T-helper 1 cell (primary cell): ENCODE measurements at places on chromosomes 11 and 22.

DNA sequence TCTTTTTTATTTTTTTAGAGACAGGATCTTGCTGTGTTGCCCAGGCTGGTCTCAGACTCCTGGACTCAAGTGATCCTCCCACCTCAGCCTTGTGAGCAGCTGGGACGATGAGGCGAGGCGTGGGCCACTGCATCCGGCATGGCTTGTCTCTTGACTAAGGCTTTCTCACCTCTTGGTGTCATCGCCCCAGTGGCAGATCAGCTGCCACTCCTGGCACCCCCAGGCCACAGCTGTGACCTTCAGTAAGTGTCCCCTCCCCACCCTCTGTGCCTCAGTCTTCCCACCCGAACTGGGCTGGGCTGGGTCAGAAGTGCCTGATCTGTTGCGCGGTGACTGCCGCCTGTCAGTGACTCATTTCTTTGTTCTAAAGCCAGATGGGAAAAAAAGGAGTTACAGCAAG, 3.6 kb downstream of the SYNGR1 start:
- no peak for DNase-seq

DNA sequence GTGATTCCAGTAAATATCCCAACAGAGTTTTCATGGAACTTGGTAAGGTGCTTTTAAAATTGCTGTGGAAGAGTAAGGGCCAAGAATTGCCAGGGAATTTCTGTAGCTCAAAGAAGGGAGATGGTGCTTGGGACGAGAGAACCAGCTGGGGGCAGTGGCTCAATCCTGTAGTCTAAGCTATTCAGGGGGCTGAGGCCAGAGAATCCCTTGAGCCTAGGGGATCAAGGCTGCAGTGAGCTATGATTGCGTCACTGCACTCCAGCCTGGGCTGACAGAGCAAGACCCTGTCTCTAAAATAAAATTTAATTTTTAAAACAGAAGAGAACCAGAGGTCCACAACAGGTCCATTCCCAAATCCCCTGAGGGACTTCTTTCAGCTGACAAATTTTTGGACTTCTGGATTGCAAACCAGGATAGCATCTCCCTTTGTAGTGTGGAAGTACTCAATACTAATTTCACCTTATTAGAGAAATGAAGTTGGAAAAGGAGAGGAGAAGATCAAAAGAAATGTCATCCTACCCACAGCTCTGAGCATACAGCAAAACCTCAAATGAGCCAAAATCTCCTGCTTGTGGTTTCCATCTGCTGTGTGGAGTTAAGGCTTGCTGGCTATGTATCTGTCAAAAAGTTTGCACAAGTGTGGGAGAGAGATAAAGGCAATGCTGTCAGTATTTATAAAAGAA, 59.2 kb upstream of the CLPB start:
- no peak for DNase-seq

DNA sequence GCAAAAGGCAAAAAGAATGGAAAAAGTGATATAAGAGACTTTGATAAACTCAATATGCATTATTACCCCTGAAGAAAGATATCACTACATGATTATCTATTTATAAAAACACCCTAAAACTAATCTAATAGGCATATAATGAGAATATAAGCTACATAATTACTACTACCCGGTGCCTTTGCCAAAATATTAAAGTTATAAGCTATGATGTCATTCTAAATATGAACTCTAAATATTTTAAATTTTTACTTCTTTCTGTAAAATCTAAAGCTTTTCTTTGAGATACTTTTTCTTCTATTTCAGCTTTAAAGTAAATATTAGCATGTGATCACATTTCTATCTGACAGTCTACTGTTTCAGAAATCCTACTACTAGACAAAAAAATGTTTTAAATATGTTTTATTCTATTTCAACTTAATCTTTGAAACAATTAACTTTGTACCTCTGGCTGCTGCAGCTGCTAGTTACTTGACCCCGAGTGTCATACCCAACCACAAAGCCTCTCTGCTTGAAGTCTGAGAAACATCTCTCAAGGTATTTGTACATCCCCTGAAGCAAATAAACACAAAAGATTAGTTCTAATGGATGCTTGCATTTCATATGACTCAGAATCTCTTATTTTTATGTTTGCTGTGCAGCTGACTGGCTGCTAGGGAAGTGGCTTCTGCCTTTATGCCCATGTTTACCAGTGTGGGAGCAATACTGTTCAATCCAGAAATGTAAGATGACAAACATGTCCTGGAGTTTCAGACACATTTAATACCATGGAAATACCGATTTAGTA, 26.8 kb downstream of the PGM2L1 start:
- no peak for DNase-seq

GRCh38 chr11:44243595-44244343, 66.2 kb downstream of the ALX4 start:
- DNase-seq: no peak

DNA sequence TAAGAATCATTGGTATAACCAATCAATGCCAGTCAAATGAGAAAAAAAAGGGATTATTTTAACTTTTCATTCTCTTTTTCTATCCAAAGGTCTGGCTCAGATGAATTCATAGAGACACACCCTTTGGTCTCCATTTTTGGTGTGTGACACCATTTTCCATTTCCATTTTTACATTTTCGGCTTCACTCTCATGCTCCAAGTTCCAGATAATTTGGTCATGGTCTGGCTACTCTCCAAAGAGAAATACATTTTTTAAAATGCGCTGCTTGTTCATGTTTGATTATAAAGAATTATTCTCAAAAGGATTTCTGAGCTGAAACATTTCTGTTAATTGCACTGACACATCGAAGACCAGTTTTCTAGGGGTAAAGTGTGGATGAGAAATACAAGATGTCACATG, 51.6 kb upstream of the FIBIN start:
- DNase-seq: no peak

DNA sequence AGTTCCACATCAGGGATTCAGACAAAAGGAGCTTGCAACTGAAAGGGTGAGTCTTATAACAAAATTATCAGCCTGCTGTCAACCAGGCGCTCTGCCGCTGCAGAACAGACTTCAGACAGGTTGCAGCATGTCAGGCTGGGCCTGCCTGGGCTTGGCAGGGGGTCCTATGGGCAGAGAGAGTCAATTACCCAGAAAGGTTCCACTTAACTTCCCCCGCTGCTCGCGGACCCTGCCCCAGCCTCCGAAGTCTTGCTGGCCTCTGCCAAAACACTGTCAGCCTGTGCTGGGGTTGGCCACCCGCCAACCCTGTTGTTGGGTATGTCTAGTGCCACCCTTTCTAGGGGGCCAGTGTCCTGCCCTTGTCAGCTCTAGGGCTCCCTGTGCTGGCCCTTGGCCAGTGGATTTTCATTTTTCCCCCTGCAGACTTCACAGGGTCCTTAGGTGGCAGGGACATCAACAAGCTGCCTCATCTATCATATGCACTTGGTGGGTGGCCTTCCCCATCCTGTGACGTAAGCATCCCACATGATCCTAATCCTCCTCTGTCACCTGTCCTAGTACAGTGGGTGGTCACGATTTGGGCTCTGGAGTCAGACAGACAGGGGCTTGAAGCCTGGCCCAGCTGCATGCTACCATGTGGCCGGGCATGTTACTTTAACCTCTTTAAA, 166.5 kb upstream of the CADM1 start:
- no peak for DNase-seq

GRCh38 chr22:42820045-42820763, 36.9 kb downstream of the ARFGAP3 start:
- DNase-seq: no peak

DNA sequence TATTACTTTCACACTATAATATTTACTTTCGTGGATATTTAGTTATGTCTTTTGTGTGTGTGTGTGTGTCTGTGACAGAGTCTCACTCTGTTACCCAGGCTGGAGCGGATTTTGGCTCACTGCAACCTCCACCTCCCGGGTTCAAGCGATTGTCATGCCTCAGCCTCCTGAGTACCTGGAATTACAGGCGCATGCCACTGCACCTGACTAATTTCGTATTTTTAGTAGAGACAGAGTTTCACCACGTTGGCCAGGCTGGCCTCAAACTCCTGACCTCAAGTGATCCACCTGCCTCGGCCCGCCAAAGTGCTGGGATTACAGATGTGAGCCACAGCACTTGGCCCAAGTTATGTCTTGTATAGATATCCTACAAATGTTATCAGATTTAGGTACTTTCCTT, 9.9 kb downstream of the PISD start:
- DNase-seq: no peak

- DNase-seq: no peak
Observed at GRCh38 chr11:2739531-2740274, 39.9 kb upstream of the KCNQ1OT1 start.

DNA sequence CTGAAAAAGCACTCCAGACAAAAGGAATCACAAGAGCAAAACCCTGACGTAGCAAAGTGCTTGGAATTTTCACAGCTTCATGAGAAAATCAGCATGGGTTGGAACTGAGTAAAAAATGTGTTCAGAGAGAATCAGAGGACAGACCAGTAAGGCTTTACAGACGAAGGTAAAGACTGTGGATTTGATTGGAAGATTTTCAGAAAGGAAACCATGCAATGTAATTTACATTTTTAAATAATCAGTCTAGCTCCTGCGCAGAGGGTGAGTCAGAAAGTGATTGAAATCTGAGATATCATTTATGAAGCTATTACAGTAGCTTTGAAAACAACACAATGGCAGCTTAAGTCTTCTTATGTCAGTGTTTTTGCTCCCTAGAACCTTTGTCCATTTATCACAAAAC, 1122.3 kb downstream of the LRRC4C start:
- DNase-seq: no peak

DNA sequence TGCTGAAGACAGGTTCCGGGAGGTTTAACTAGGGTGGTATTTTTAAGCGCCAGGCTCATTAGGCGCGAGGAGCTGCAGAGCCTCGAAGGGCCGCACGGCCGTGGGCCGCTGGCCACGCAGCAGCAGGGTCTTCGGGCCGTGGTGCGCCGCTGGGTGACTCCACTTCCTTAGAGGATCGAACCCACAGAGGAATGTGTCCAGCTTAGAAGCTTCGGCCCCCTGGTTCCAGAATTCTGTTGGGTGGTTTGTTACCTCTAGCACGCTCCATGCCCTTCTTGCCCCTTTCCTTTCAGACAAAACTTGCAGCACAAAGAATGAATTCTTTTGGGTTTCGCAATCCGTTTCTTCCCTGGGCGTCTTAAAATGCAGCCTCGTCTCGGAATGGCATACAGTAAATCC, 773 bp upstream of the PATL1 start:
- no peak for DNase-seq

DNA sequence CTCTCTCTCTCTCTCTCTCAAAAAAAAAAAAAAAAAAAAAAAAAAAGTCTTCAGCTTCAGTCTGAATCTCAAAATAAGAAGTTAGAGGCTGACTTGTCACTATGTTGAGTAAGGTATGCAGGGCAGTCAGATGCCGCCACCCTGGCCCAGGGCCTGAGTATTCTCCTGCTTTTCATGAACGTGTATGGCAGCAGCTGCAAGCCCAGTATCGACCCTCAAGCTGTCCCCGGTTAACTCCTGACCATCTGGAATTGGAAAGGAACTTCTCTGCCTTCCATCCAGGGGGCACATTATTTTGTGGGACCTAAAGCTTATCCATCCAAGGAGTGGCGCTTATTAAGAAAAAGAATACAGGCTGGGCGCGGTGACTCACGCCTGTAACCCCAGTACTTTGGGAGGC, 11.4 kb downstream of the MRGPRD start:
- DNase-seq: no peak

DNA sequence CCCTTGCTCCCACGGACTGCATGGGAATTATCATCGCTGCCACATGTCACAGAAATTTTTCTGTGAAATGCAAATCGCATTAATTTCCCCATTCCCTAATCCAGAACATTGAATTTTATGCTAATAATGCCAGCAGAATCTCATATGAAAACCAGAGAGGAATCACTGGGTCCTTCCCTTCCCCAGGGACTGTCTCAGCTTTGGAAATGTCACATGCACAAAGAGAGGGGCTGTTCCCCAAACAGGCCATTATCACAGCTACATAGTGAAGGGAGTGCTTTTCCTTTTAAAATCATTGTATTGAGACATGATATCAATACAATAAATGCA, 954.5 kb downstream of the BRD1 start:
- no peak for DNase-seq

DNA sequence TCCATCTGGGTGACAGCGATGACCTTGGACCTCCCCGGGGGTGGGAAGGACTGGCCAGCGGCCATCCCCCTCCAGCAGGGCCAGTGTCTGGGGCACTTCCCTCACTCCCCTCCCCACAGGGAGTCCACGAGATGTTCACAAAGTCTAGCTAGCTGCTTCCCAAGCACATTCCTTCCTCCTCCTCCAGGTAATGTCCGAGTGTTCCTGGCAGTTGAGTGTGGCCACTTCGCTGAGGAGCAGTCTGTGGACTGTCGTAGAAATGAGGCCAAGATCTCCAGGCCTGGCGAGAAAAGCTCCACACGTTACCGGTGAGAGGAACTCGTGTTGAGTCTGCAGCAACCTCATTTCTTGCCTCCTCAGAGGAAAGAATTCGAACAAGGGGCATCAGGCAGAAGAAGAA, 425.5 kb downstream of the BRD1 start:
- DNase-seq: no peak

DNA sequence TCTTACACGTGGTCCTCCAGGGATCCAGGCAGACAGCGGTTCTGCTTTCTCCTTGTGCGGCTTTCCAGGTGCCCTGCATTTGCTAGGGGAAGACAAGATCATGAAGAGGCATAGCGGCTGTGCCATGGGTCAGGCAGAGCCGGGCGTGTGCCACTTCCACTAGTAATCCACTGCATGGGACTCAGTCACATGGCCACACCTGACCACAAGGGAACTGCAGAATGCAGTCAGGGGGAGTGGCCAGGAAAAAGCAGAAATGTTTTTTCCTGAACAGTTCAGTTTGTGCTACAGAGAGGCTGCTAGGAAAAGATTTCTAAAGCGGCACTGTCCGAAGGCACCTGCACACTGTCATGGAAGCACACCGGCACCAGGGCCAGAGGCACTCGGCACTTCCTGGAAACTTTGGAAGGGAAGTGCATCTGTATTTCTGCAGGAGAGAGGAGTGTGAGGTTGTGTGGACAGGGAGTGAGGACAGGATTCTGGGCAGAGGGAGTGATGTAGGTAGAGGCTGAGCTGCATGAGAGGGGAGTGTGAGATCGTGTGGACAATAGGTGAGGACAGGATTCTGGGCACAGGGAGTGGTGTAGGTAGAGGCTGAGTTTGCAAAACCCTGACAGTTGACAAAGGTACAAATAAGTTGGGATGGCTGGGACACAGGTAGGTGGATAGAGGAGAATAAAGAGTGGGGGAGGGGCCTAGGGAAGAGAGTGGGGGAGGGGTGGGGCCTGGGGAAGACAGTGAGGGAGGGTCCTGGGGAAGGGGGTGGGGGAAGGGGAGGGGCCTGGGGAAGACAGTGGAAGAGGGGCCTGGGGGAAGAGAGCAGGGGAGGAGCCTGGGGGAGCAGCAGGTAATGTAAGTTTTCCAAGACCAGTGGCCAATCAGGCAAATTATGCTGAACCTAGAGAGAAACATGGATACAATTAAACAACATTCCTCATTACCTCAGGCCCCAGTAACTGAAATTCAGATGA, 1436.3 kb downstream of the TBC1D22A start:
- DNase-seq: no peak

GRCh38 chr11:8314916-8315315, 51.2 kb upstream of the LMO1 start:
- no peak for DNase-seq

GRCh38 chr22:20206709-20207215, 55.9 kb upstream of the CCDC188 start:
- DNase-seq: no peak
